ENCODE measurements at places on chromosomes 11 and 22. TPM values are rescaled to one million over a fixed set of nuclear protein-coding genes. Genes with fewer than 3 reads are reported as not detected.

The MRPL17 gene
- total RNA-seq: 29.9 TPM

DNA sequence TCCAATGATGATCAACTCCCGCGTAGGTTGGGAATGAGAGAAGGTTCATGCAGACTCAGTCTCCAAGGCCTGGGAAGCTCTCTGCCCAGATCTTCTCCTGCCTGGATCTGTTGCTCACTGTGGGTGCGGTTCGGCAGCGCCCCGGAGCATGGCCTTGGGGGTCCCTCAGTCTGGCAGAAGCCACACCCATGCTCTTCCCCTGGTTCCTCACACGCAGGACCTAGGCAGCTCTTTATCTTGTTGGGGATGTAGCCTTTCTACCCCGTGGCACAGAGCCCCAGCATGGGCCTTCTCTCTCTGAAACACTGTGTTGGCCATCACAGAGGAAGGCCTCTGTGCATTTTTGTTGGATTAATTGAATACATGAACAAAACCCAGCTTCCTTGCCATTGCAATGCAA lies 1461.6 kb downstream of the BRD1 start:
- no peak for DNase-seq

- no peak for DNase-seq
Observed at GRCh38 chr11:118071416-118072030, 5.4 kb upstream of the TMPRSS4 start.

DNA sequence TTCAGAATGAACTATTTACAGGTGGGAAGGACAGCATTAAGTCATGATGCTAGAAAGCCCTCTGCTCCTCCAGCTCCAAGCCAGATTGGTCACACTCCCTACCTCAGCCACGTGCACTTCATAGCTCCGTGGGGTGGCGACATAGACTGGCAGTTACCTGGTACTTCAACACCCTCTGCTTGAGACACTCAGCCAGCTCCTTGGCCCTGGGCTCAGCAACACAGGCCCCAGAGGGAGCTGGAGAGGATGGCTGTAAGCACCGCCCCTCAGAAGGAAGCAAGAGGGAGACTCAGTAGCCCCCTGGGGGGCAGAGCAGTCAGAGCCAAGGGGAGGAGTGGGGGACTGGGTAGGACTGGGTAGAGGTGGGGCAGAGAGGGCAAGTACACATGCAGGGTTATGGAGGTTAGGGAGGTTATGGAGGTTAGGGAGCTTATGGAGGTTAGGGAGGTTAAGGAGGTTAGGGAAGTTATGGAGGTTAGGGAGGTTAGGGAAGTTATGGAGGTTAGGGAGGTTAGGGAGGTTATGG lies 102.1 kb upstream of the BID start:
- DNase-seq: no peak

The NLRP10 gene
- not detected for total RNA-seq

GRCh38 chr11:125176866-125177265 lies 12.3 kb downstream of the PKNOX2 start:
- DNase-seq: no peak

GRCh38 chr11:3226846-3227567 lies 5.2 kb downstream of the MRGPRE start:
- no peak for DNase-seq

DNA sequence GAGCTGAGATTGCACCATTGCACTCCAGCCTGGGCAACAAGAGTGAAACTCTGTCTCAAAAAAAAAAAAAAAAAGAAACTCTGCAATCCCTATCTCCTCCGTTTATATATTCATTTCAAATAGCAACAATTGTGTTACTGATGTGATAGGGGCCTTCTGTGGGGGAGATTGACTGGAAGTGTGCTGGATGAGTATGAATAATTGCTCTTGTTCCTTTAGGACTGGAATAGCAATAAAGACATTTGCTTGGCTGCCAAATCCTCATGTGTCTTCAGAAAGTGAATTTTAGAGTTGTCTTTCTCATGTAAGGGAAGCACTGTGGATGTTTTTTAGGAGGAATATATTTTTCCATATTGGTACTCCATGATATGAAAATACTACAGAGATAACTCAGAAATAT lies 21.1 kb upstream of the ME3 start:
- no peak for DNase-seq
